CD4-positive, alpha-beta T cell treated with Interferon alpha-2 for 1 hour (primary cell): ENCODE measurements at places on chromosomes 5 and 9.
A peak's percentile ranks its signal among the peaks of the same experiment; 100 is the strongest.

DNA sequence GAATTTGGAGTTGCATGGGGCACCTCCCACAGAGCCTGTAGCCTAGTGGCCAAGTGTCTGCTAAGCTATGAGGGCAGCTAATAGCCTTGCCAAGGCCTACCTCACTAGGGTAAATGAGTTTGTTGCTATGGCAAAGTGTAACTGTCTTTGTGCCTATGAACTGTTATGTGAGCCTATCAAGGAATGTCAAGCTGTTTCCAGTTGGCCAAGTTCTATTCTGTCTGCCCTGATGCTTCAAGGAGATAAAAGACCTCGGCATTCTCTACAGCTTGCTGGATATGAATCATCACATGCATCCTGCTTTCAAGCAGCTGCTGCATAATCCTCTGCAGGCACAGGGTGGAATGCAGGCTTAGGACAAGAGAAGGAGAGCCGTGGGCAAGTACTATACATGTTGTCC, 69.8 kb upstream of the CCDC112 start:
- no peak for DNase-seq

DNA sequence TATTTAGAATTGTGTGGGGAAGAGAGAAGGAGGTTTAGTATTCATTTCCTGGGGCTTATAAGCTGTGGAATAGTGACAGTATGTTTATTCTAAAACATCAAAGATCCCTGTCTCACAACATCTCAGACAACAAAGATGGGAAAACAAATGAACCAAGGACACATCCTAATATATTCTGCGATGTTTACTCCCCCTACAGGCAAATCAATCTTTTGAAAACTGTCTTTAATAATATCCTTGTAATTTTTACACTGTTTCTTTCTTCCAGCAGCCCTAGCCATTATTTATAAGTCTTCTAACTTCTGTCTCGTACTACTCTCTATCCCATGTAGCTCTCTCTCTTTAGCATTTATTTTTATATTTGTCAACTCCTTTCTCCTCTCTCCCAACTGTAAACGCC, 33.5 kb upstream of the TMEM252 start:
- no peak for DNase-seq

GRCh38 chr5:122789461-122790171, 14.7 kb downstream of the SNX2 start:
- no peak for DNase-seq

GRCh38 chr9:127720031-127720864, 4.4 kb downstream of the TTC16 start:
- peak; percentile 47 for DNase-seq

- no peak for DNase-seq
Measured at GRCh38 chr5:9789777-9790176, 159.6 kb upstream of the TAS2R1 start.

- DNase-seq = no peak
Measured at GRCh38 chr5:151005950-151006576, 14.3 kb upstream of the GPX3 start.

DNA sequence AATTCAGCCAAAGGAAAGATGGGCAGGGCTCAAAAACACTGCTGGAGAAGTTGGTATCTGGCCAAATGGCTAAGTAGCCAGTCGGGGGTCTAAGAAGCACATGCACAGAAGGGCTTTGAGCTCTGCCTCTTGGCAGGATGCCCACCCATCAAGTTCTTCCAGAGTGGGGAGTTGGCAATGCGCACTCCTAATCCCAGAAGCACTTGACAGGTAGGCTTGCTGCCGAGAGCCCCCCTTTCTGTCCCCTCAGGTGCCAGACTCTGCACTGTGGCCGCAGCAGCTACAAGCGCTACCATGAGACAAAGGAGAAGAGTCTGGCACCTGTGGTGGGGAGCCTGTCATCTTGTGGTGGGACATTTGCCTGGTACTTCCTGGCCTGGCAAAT, 252.9 kb upstream of the SLC24A2 start:
- peak; percentile 32 for DNase-seq

GRCh38 chr5:104659497-104659896, 1096.9 kb upstream of the NUDT12 start:
- no peak for DNase-seq

GRCh38 chr5:180521101-180521500, 26.9 kb downstream of the CNOT6 start:
- DNase-seq = no peak

GRCh38 chr5:154166901-154167791, 23.4 kb upstream of the GALNT10 start:
- DNase-seq = no peak

GRCh38 chr5:80114860-80115259, 79.7 kb downstream of the THBS4 start:
- no peak for DNase-seq

- no peak for DNase-seq
Measured at GRCh38 chr5:60649288-60649917, 50.6 kb downstream of the DEPDC1B start.

GRCh38 chr5:63111891-63112290, 533.3 kb downstream of the LRRC70 start:
- no peak for DNase-seq

- DNase-seq = no peak
Measured at GRCh38 chr5:93721511-93721910, 19.9 kb downstream of the POU5F2 start.

DNA sequence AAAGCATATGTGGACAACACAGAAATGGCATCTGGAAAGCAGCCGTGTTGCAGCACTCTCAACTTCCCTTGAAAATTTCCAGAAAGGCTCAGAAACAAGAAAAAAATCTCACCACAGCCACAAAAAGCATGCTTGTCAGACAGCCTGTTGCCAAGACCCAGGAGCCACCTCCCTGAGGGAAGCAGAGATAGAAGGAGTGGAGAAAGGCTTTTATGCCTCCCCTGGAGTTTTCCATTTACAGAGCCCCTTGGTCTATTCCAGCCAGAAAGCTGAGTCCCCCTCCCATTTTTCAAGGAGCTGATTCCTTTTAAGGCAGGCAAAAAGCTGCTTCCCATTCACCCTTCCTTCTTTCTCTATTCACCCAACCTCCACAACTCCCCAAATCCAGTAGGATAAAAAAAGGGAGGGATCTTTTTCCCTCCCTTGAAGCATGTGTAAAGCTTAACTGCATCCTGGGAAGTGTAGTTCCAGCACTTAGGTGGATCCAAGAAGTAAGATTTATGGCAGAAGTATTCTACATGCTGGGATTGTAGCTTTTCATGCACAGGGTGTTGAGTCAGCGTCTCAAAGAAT, 37.1 kb upstream of the PALM2AKAP2 start:
- no peak for DNase-seq

GRCh38 chr5:79878136-79878679, 112.9 kb downstream of the MTX3 start:
- no peak for DNase-seq

GRCh38 chr5:12647613-12648012, 743.4 kb upstream of the CTNND2 start:
- DNase-seq = no peak

DNA sequence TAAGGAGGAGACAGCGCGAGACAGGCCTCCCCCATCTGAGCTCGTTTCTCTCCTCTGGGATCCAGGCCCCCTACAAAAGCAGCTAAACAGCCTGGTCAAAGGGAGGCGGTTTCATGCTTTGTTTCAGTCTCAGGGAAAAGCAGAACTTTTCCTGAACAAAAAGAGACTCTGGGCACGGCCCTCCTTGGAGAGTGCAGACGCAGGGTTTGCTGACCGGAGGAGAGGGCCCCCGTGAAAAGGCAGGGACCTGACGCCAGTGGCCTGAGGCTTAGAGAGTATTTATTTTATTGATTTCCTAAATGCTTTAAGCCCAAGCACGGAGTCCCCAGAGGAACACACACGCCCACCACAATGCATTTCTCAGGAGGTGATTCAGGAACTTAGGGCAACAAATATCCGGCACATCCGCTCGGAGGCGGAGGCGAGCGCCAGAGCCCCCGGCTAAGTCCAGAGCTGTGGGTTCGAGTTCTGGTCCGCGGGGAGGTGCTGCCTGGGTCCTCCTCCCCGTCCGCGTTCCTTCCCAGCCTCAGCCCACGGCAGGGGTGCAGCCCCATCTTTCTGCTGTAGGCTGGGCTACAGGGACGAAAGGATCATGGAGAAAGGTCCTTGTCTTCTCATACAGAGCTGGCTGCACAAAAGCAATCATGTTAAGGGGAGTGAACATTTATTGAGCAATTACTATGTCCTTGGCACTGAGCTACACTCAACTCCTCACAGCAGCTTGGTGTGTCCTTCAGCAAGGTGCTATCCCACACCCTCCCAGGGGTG, 40.0 kb downstream of the PTGES start:
- DNase-seq = no peak

- no peak for DNase-seq
Measured at GRCh38 chr9:78112406-78112805, 80.8 kb upstream of the GNAQ start.

DNA sequence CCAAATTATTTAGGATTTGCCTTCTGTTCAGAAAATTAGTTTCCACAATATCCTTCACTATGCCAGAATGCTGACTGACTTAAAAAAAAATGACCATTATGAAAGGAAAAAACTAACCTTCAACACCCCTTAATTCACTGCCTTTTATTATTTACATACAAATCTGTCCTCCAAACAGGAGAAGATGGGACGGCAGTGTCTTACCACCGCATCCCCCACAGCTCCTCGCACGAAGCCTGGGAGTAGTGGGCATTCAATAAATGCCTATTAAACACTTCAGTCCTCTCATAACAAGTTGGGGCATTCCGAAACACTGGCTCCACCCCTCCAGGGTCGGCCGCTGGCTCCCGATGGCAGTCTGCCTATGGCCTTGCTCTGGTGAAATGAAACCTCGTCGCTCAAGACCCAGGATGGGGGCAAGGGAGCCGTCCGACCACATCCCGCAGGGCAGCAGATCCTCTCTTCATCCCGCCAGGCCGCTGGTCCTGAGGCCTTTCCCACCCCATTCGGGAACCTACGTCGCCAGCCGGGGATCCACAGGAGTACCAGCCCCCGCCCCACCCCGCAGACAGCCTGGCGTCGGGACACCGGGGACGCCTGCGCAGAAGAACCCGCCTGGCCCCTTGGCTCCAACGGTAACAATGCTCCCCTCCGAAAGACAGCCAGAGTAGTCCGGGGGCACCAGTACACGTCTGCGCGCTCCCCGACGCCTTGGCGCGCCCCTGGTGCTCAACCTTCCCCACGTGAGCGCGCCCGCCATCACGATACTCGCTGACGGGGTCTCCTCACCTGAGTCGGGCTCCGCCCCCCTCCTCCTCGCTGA, 613 bp downstream of the ZBTB5 start:
- DNase-seq = peak; percentile 69
